T-helper 17 cell (primary cell): ENCODE measurements at places on chromosomes 12 and 14.

DNA sequence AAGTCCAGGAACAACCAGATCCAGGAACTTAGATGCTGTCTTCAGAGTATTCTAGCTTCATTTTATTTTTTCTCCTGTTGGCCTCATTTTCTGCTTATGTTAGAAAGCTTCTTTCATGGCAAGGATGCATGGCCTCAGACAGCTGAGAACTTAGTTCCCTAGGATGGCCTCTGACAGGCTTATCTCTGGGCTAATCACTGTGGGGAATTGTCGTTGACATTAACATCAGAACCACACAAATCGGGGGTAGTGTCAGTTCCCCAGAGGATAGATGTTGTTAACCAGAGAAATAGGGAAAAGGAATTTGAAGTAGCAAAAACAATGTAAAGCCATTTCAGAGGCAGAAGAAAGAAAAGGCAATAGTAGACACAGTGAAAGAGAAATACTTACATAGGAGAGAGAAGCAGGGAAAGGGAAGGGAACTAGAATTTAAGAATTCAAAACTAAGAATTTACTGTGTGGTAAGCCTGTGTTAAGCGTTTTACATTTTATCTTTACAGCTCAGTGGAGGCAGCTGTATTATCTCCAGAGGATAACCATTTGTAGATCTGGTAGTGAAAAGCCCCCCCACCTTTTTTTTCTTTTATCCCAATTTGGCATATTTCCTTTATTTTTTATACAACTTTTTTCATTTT lies 21.8 kb downstream of the FUT8 start:
- no peak for DNase-seq

GRCh38 chr12:32051511-32052211 lies 55.0 kb upstream of the BICD1 start:
- DNase-seq = no peak

- DNase-seq = no peak
Measured at GRCh38 chr12:127230843-127231260, 1036.1 kb upstream of the TMEM132C start.

- no peak for DNase-seq
Measured at GRCh38 chr14:69464379-69464778, 20.1 kb upstream of the PLEKHD1 start.

DNA sequence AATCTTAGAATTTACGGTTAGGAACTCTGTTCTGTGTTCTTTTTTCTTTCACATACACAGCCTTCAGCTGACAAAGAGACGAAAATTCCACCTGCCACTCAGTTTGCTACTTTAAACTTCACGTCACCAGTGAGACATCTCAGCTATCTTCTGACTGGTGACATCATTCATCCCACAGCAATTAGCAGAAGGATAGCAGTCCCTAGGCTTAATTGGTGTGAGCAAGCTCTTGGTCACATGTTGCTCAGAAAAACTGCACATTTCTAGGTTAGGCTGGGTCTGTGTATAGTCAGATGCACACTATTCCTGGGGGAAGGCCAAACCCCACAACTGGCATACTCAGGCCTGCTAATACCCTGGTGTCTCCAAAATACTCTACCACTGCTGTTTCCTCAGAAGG lies 23.9 kb downstream of the SLC7A7 start:
- DNase-seq = no peak

DNA sequence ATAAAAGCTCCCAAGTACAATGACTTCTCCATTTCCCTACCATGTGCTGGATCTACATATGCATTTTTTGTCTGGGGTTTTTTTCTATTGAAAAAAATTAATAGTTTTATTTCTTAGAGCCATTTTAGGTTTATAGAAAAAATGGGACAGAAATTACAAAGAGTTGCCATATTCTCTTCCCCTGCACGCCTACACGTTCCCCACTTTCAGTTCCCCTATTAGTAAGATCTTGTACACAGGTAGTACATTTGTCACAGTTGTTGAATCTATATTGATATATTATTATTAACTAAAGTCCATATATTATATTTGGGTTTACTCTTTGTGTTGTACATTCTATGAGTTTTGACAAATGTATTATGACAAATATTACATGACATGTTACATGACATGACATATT lies 35.7 kb downstream of the SIX6 start:
- no peak for DNase-seq

DNA sequence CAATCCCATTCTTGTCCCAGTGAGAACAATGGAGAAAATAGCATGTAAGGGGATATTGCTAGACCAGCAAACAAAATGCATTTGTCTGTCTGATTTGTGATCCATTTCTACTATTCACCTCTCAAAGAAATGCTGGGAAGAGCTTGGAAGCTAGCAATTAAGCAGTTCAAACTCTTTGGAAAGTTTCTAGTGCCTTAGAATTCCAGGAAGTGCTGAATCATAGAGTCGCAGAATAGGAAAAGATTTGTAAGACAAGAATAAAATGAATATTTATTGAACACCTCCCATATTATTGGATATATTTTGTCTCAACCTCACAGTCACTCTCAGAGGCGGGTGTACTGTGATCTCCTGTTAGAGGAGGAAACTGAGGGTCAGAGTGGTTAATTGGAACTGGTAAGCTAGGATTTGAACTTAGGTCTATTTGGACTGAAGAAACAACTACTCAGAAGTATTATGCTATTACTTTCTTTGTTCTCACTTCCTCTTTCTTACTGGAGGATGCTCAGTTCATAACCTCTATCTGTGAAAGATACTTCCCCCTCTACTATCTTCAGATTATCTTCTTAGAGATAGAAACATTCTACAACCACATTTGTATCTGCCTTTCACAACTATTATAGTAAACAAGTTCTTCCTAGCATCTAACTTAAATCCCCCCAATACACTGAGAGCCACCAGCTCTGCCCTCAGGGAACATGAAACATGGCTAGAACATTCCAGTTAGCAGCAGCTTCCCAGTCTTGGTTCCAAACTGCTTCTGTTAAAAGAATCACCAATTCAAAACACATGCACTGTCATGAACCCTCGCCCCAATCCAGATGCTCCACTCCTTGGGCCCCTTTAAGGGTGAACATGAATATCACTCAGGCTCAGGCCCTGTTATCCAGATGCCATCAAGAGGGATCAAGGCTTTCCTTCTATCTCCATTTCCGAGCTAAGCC lies 64.2 kb downstream of the DRAM1 start:
- no peak for DNase-seq

DNA sequence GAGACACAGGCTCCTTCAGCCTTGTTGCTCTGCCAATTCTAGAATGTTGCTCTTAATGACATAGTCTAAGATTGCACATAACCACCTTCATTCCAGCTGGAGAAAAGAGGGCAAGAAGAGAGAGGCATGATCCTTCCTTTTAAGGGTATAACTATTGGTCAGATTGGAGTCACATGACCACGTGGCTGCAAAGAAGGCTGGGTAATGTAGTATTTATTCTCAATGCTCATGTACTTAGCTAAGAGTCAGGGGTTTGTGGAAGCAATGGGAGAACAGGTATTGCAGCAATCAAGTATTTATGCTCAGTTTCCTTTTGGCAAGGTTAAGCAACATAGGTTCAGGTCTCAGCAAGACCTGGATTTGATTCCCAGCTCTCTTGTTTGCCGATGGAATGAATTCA lies 298.8 kb upstream of the TBX3 start:
- DNase-seq = no peak

DNA sequence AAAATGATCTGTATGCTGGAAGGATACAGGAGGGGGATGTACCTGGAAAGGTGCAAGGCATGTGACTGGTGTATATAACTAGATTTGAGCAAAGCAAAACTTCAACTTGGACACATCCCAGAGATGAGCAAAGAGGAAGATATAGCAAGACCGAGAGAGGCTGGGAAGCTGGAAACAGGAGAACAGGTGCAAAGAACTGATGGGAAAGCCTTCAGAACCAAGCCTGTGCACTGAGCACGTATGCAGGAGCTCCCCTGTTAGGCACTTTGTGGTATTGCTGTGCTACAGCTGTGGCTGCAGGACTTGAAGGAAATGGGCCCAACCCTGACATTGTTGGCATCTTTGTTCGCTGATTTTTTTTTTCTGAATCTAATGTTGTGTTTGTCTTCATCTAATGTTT lies 120.7 kb upstream of the PWP1 start:
- DNase-seq = no peak

- no peak for DNase-seq
Measured at GRCh38 chr14:98868866-98869265, 403.1 kb downstream of the BCL11B start.

DNA sequence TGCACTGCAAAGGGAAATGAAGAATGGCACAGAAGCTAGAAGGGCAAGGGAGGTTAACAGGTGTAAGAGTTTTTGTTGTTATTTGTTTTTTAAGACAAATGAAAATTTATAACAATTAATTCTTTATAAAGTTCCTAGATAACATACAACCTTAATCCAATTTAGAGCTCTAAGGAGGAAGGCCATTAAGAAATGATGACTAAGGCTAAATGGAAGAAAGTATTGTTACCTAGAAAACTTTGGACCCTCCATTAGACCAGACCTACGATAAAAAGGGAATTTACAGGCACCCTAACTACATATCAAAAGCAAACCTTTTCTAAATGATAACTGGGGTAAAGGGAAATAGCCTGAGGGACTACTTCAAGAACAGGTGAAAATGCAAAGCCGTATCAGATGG lies 130.8 kb downstream of the PRKD1 start:
- no peak for DNase-seq

GRCh38 chr12:124667506-124668326 lies 100.3 kb upstream of the NCOR2 start:
- no peak for DNase-seq

DNA sequence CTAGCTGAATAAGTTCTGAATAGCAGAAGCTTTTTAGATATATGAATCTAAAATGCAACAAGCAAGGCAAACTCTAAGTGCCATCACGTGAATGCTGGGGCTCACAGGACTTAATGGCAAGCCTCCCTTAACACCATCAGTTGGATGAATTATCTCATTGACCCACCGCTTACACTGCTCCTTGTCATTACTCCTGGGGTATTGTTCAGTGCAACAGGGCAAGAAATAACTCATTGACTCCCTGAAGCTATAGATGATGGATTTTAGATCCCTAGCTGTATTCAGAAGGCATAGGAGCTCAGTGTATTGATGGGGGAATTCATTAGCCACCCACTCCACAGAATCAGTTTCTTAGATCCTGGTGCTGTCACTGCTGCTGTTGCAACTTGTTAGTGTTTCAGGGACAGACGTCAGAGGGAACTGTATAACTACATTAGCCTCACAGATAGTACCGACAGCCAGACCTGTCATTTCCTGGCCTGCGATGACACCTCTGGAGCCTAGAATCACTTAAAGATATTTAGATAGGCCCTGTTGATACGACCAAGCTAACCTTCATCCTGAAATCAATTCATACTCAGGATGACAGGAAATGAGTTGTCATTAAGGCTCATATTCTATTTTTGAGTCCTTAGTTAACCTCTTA lies 735.3 kb downstream of the DIO2 start:
- DNase-seq = no peak

DNA sequence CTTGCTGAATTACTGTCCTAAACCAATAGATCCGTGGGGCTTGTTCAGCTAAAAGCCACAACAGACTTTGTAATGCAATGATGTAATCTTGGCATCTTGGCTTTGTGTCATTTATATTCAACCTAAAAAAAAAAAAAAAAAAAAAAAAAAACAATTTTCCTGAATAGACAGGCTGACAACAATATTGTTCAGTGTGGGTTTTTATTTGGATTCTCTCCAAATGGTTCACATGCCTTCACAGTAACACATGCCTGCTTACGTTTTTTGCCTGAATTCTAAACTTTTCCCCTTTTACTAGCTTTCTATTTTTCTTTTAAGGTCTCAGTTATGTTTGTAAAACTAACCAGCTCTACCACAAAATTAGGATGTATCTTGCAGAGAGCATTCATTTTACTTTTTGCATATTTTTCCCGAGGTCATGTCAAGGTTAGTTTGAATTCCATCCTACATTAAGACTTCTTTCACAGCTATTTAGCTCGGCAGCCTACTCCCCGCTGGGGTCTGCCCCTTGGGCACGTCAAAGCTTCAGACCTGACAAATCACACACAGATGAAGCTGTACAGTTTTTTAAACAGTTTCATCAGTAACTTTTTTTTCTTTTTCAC lies 213.7 kb upstream of the NPAS3 start:
- no peak for DNase-seq

DNA sequence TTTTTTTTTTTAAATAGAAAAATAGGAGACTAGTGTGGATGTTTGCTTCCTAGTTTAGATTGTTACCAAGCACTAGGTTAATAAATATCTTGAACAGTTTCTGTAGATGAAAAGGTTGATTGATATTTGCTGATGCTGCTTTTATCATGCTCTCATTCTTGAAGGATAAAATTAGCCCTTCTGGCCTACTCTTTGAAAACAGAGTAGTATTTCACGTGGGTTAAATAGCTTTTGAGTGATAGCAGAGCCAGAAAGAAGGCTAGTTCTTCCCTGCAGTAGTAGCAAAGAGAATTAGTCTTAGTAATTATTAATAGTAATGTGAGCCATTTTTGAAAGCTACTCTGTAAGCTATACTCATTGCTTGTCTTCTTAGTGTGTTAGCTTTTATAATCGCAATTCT lies 5.2 kb downstream of the NEDD1 start:
- no peak for DNase-seq

- DNase-seq = peak; percentile 16
Measured at GRCh38 chr12:51972849-51973273, 21.4 kb downstream of the ACVR1B start.

DNA sequence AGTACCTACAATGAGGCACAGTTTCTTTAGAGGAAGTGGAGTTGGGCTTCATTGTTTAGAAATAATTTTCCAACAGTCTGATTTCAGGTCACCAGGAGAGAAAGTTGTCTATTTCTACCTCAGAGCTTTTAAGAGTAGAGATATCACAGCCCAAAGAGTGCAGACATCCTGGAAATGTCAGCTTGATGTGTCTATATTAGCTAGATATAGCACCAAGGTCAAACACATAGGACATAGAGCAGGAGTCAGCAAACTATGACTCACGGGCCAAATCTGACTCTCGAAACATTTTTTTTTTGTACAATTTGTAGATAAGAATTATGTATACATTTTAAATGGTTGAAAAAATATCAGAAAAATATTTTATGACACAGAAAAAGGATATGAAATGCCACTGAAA lies 53.7 kb downstream of the KCNC2 start:
- no peak for DNase-seq

GRCh38 chr12:132488127-132489077 lies 1.5 kb upstream of the FBRSL1 start:
- no peak for DNase-seq

DNA sequence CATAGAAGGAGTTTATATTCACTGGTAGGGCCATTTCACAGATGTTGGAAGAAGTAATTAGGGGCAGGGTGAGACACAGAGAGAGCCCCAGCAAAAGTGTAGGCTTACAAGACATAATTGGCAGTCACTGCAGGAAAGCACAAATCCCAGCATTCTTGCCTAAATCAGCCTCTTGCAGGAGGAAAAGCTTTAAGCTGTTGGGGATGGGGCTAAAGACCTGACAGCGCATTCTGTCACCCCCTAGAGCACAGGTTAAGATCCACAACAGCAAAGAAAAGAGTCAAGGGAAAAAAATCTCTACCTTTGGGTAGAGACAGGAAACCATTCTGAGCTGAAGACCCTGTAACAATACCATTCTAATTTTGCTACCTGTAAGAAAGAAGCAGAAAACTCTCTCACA lies 409.0 kb downstream of the DAD1 start:
- no peak for DNase-seq

GRCh38 chr14:99899578-99900178 lies 106.5 kb downstream of the EML1 start:
- DNase-seq = no peak
